D721Med (cell line): ENCODE measurements at places on chromosomes 1 and 21.

DNA sequence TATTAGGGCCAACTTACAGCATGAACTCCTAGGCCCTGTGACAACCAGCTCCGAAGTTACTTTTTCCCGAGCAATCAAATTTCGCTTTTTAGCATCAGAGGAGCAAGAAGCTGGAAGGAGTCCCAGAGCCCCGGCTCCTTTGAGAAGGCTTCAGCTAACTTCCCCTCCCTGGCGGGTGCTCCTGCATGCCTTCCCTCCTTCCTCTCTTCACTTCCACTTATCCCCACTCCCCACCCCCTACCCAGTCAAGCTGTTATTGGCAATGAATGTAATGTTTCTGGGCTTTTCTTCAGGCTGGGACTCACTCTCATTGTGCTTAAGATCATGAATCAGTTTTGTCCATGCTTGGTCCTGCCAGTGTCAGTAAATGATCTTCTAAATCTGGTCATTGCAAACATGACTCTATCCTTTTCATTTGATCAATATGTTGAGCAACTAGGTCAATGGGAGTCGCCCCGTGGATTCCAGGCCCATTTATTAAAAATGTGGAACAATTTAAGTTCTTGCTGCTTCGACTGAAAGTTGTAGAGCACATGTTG lies 94.5 kb upstream of the TSPAN2 start:
- no peak for DNase-seq

DNA sequence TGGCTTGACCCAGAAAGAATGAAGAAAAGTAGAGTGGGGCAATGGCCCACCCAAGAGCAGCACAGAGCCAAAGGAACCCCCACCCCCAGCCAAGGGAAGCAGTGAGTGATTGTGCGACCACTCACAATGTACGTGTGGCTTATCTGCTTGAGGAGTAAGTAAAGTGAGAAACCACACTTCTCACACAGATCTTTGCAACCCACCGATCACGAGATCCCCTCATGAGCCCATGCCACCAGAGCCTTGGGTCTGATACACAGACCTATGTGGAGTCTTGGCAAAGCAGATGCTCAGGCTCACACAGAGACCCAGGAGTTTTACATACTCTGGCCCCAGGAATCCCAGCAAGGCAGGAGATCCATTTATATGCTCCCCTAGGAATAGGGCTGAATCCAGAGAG lies 14.0 kb upstream of the SLC9C2 start:
- no peak for DNase-seq

- DNase-seq: no peak
Observed at GRCh38 chr1:234584420-234584805, 25.6 kb downstream of the IRF2BP2 start.

DNA sequence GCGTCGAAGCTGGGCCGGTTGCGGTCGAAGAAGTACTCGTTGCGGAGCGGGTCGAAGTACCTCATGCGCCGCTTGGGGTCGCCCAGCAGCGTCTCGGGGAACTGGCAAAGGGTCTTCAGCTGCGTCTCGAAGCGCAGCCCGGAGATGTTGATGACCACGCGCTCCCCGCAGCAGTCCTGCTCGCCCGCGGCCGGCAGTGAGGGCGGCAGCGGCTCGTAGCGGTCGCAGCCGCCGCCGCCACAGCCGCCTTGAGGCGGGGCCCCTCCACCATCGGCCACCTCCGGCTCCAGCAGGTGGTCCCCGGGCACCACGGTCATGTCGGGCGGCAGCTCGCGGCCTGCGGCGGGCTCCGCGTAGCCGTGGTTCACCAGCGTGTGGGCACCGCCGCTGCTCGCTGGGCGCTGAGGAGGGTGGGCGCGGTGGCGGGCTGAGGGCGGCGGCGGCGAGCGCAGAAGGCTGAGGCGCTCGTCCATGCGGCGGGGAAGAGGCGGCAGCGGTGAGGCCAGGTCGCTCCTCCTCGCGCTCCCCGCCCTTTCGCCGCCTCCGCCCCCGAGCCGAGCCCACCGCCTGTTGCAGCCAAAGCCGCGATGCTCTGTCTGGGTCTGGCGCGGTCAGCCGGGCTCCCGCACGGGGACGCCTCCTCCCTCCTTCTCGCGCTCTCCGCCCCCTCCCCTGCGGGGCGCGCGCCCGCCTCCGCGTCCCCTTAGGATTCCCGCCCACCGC lies at the start of gene KCNA3:
TSS of gene KCNA3 (minus strand) at position 604 of the 723 bp plus-strand sequence. CDS start at position 473, 131 bp downstream.
- peak; percentile 25 for DNase-seq

DNA sequence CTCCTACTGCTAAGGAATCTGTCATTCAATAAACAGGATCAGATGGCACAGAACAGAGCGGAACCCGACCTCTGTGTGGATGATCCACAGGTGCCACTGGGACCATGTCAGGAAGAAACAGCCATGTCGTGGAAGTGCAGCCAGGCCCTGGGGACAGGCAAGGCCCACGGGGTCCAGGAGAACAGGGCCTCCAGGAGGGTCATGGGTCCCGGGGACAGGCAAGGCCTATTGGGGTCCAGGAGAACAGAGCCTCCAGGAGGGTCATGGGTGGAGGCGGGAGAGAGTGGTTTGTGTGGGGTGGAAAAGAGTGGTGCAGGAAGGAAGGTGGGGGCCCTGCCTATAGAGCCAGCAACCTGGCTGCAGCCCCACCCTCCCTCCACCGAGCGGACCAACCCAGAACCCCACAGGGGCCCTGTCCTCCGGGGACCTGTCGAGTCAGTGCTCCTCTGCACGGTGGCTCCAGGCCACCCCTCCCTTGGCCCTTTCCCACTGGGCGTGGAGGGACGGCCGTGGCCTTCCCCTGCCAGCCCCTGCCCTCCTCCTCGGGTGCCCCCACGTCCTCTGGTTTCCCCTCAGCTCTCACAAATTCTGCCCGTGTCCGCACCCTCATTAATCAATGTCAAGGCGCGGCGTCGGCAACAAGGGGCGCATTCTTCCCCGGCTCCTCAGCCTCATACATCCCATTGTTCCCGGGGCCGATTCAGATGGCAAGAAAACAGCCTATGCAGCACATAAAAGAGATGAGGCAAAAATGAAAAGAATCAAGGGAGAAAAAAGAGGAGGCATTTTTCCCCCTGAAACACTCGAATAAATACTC lies 146.4 kb downstream of the PRDM16 start:
- DNase-seq: no peak

- DNase-seq: no peak
Observed at GRCh38 chr1:51973587-51974474, 16.7 kb downstream of the RAB3B start.

DNA sequence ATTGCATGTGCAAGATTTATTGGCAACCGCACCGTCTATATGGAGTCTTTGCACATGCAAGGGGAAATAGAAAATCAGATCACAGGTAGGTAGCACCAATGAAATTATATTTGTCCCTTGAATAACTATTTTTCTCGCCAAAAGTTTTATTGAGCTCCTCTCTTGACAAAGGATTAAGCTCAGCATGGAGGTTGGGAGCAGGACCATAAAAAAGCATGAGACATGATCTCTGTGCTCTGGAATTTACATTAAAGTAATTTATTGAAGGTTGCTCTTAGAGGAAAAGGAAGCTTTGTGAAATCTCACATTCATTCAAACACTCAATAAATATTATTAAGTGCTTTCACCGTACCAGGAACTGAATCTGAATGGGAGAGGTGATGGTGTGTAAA lies 66.0 kb upstream of the UBE2U start:
- no peak for DNase-seq

DNA sequence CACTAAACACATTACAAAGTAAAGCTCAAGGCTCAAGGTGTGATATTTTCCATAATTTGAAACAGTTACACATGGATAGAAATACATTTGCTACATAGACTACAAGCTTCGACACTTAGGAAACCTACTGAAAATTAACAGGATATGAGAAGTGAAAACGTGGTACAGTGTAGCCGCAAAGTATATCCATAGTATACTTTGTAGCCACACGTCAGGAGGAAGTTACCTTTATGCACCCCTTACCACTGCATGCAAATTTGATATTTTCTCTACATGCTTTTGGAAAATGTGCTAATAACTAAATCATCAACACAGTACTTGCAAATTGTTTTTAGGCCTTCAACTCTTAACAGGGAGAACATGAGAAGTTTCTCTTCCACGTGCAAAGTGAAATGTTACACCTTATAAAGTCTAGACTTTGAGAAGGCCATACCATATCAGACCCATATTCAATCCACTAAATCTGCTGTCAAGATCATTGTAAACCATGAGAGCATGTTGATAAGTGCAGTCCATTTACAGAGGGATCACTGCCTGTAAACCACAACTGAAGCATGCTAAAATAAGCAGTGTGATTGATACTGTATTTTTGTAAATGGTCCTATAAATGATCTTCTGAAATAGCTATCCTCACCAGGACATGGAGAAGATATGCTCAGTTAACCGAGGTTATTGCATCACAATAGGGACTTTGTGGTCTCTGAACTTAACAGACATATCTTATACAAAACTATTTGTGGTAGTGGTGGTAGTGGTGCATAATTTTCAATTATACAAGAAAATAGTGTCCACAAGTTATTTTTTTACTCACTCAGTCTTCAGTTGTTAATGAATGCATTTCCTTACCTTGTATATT lies 64.7 kb downstream of the VAV3 start:
- DNase-seq: no peak

DNA sequence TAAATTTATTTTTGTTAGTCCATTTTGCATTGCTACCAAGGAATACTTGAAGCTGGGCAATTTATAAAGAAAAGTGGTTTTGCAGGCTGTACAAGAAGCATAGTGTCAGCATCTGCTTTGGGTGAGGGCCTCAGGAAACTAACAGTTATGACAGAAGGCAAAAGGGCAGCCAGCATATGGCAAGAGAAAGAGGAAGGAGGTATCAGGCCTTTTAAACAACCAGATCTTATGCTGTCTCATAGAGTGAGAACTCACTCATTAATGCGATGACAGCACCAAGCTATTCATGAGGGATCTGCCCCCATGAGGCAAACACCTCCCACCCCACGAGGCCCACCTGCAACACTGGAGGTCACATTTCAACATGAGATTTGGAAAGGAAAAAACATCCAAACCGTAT lies 898.4 kb downstream of the KCNT2 start:
- no peak for DNase-seq

GRCh38 chr1:215260711-215261110 lies 178.2 kb downstream of the KCNK2 start:
- DNase-seq: no peak

- no peak for DNase-seq
Observed at GRCh38 chr1:161869291-161869690, 103.2 kb downstream of the ATF6 start.

GRCh38 chr21:14956807-14957206 lies 108.0 kb downstream of the NRIP1 start:
- no peak for DNase-seq
